Kidney (tissue), 22 donors: ENCODE measurements at places on chromosomes 1 and 21. TPM values are rescaled to one million over a fixed set of nuclear protein-coding genes. Genes with fewer than 3 reads are reported as not detected.

The ADAM30 gene
- not detected for polyA plus RNA-seq

The EDN2 gene
- polyA plus RNA-seq = 2.3 TPM

The CASZ1 gene
- 10.1 TPM for polyA plus RNA-seq

The TAS1R1 gene
- polyA plus RNA-seq = not detected

The RNF186 gene
- 111 TPM for polyA plus RNA-seq

The ERICH3 gene
- polyA plus RNA-seq = not detected

The CYYR1 gene
- 17.0 TPM for polyA plus RNA-seq

The EPHA8 gene
- polyA plus RNA-seq = not detected

DNA sequence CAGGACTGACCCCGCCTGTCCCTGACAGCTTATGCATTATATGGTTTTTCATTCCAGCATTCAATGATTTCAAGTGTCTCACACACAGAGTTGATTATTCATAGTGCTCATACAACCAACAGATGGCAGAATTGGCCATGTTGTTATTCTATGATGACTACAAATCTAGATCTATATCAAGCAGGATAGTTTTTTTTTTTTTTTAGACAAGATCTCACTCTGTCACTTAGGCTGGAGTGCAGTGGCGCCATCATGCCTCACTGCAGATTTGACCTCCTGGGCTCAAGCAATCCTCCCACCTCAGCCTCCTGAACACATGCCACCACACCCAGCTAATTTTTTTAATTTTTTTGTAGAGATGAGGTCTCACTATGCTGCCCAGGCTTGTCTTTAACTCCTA lies 40.1 kb upstream of the LRRC8D start:
- H3K27ac ChIP-seq = no peak overlapping the region
- no peaks in the 10 kb centered on the region for H3K36me3 ChIP-seq
- H3K4me3 ChIP-seq = no peak overlapping the region
- H3K27me3 ChIP-seq = no peaks in the 10 kb centered on the region
- peak; percentile 29 for DNase-seq
- no peaks in the 10 kb centered on the region for H3K4me1 ChIP-seq

GRCh38 chr1:92768296-92768695 lies 16.6 kb downstream of the EVI5 start:
- no peaks in the 10 kb centered on the region for H3K27me3 ChIP-seq
- no peaks in the 10 kb centered on the region for H3K36me3 ChIP-seq
- no peak for DNase-seq
- no peak overlapping the region for H3K27ac ChIP-seq
- no peaks in the 10 kb centered on the region for H3K4me1 ChIP-seq

DNA sequence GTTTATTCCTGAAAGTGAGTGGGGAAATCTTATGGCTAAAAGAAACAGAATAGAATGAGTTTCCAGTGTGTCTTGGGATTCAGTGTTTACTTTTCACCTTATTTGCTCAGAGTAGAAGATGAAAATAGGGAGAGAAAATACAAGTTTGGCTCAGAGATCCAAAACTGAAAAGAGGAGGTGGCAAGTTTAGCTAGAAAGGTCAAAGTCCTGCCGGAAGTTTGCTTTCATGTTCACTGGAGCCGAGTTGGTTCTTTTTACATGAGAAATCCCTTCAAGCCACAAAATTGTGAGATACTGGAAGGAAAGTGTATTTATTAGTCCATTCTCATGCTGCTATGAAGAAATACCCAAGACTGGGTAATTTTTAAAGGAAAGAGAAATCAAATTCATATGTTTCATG lies 604.6 kb downstream of the MRPL39 start:
- H3K27me3 ChIP-seq = no peaks in the 10 kb centered on the region
- no peak overlapping the region for H3K4me3 ChIP-seq
- no peak for DNase-seq

GRCh38 chr1:902802-903201 lies 20.9 kb upstream of the SAMD11 start:
- DNase-seq = no peak
- no peaks in the 10 kb centered on the region for H3K27me3 ChIP-seq
- peaks cover 8% of the 10 kb centered on the region for H3K4me1 ChIP-seq

DNA sequence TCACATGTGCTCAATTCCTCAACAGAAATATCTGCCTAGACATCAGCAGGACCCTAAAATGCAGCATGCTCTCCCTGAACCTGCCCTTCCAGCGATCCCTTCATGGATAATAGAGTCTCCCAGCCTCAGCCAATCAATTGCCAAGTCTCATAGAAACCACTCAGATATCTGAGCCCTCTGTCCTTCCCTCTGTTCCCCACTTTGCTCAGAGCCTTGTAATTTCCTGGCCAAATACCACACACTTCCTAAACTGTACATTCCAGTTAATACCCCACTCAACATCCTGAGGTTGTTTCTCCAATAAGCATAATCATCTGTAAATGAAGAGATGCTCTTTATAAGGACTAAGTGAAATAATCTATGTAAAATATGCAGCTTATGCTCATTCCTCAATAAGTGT lies 59.3 kb upstream of the PTGFRN start:
- H3K4me3 ChIP-seq = no peak overlapping the region
- H3K27ac ChIP-seq = no peak overlapping the region
- H3K27me3 ChIP-seq = no peaks in the 10 kb centered on the region
- no peaks in the 10 kb centered on the region for H3K36me3 ChIP-seq
- H3K4me1 ChIP-seq = peaks cover 4% of the 10 kb centered on the region
- DNase-seq = no peak

GRCh38 chr1:87852410-87853161 lies 523.9 kb downstream of the LMO4 start:
- H3K27me3 ChIP-seq = no peaks in the 10 kb centered on the region
- no peaks in the 10 kb centered on the region for H3K4me1 ChIP-seq
- DNase-seq = no peak
- no peaks in the 10 kb centered on the region for H3K36me3 ChIP-seq

- no peak overlapping the region for H3K4me3 ChIP-seq
- no peak for DNase-seq
- H3K27ac ChIP-seq = no peak overlapping the region
- no peaks in the 10 kb centered on the region for H3K36me3 ChIP-seq
Measured at GRCh38 chr1:236089046-236089773, 24.3 kb upstream of the NID1 start.

- no peaks in the 10 kb centered on the region for H3K4me1 ChIP-seq
- no peaks in the 10 kb centered on the region for H3K36me3 ChIP-seq
- no peaks in the 10 kb centered on the region for H3K27me3 ChIP-seq
- H3K27ac ChIP-seq = no peak overlapping the region
- no peak overlapping the region for H3K4me3 ChIP-seq
Measured at GRCh38 chr1:160171980-160172379, 18.4 kb upstream of the CASQ1 start.

DNA sequence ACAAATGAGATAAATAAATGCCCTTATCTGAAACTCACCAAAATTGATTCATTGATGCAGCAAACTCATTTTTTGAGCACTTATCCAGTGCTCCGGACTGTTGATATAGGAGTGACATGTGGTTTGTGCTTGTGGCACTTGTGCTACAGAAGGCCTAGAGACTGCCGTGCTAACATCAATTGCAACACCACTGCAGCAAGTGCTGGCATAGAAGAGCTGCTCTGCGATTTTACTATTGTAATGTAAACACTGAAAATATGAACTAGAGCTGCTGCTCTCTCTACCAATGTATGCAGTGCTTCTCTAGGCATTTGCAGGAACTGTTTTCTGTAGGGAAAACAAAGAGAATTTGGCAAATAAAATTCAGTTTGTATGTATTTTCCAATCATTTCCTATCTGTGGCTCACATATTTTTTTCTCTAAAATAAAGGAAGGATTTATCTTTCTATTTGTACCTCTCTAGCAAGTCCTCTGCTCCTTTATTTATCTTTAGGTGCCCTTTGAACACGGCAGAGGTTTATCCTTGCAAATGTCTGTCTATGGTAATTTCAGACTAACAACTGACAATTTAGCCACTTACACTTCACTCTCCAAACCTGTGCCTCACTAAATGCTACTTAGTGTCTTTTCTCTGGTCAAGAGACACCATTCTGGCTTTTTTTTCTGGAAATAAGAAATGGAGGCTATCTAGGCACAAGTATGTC lies 409.5 kb upstream of the ADGRL2 start:
- H3K27ac ChIP-seq = no peak overlapping the region
- H3K4me1 ChIP-seq = no peaks in the 10 kb centered on the region
- H3K27me3 ChIP-seq = no peaks in the 10 kb centered on the region
- H3K36me3 ChIP-seq = no peaks in the 10 kb centered on the region
- DNase-seq = no peak
- no peak overlapping the region for H3K4me3 ChIP-seq

- H3K4me3 ChIP-seq = no peak overlapping the region
- DNase-seq = no peak
- H3K27ac ChIP-seq = no peak overlapping the region
- H3K36me3 ChIP-seq = no peaks in the 10 kb centered on the region
- peaks cover 2% of the 10 kb centered on the region for H3K4me1 ChIP-seq
- no peaks in the 10 kb centered on the region for H3K27me3 ChIP-seq
Measured at GRCh38 chr1:176605176-176605575, 142.2 kb downstream of the PAPPA2 start.

GRCh38 chr1:78281580-78281979 lies 209.2 kb upstream of the PTGFR start:
- DNase-seq = no peak
- no peaks in the 10 kb centered on the region for H3K36me3 ChIP-seq
- no peaks in the 10 kb centered on the region for H3K27me3 ChIP-seq
- no peak overlapping the region for H3K27ac ChIP-seq
- no peaks in the 10 kb centered on the region for H3K4me1 ChIP-seq

GRCh38 chr1:52264530-52265115 lies 101.4 kb downstream of the CC2D1B start:
- H3K27ac ChIP-seq = no peak overlapping the region
- H3K4me3 ChIP-seq = no peak overlapping the region
- no peaks in the 10 kb centered on the region for H3K27me3 ChIP-seq
- H3K4me1 ChIP-seq = no peaks in the 10 kb centered on the region
- no peaks in the 10 kb centered on the region for H3K36me3 ChIP-seq
- no peak for DNase-seq

DNA sequence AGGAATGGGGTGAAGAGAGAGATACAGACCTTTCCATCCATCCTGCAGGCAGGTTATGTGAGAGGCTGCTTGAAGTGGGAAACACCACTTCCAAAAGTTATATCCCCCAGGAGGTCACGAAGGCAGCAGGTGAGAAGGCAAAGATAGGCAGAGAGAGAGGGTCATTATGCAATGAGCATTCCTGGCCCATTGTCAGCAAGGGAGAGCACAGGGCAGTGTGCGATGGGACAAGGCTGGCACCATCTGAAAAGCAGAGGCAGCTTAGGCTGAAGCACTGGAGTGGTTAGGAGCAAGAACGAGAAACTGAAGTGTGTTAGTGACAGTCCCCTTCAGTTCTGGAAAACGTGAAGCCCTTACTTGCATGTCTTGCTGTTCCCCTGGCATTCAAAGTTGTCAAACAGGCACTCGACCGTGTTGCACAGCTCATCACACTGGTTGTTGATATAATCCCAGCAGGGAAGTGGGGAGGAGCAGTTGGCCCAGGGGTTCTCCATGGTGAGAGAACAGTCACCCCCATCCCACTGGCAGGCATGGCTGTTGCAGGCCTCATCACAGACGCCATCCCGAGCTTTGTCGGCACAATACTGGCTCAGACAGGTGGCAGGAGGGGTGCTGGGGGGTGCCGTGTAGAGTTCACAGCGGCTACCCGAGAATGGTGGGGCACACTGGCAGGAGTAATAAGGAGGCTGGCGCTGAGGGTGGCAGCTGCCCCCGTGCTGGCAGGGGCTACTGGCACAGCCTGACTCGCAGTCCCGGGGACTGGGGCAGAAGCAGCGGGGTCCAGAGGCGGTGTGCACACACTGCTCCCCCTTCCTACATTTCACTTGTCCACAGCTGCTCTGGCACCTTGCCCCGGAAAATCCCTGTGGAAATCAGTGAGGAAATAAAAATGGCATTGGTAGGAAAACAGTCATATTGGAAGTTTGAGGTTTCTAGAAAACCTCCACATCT lies 28.9 kb upstream of the ADAM30 start:
- H3K4me3 ChIP-seq = no peak overlapping the region
- no peaks in the 10 kb centered on the region for H3K4me1 ChIP-seq
- no peak for DNase-seq
- H3K36me3 ChIP-seq = peaks cover 73% of the 10 kb centered on the region
- no peak overlapping the region for H3K27ac ChIP-seq

DNA sequence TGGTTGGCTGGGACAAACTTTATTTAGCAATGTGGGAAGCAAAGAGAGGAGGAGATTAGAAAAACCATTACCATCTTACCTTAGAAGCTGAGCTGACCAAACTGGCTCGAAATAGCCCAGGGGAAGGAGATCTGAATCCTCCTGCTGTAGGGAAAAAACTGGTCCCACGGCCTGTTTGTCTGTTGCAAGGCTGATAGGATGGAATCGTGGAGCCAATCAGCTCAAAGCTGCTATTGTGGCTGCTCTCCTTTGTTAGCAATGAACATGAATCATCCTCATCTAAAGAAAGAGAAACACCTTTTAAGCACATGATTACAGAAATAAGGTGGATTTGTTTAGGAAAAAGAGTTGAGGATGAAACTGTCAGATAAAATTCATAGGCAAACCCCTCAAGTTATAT lies 21.5 kb downstream of the CLSPN start:
- no peaks in the 10 kb centered on the region for H3K27me3 ChIP-seq
- no peak overlapping the region for H3K4me3 ChIP-seq
- no peaks in the 10 kb centered on the region for H3K36me3 ChIP-seq
- DNase-seq = no peak
- H3K27ac ChIP-seq = no peak overlapping the region

- H3K4me1 ChIP-seq = peaks cover 7% of the 10 kb centered on the region
- no peak overlapping the region for H3K27ac ChIP-seq
Measured at GRCh38 chr1:165826565-165827267, 698 bp upstream of the UCK2 start.

DNA sequence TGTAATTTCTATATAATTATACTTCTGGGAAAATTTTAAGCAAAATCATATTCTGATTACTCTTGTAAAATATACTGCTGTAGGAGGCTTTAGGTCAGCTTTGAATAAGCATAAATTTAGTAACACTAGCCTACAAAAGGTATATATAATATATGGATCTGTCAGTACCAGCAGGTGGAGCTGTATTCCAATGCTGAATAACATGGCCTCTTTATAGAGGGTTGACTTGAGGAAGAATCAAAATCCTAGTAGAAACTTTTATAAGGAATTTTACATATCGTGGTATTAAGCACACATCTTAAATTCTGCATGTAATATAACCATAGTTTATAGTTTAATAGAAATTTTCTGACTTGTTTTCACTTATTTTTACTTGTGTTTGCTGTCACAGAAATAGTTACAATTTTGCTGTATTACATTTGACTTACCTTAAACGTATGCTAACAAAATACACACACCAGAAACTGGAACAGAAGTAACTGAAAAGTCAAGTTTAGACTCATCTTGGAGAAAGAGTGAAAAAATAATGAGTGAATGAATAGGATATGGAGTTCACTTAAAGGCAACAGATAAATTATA lies 79.3 kb downstream of the HMCN1 start:
- no peaks in the 10 kb centered on the region for H3K27me3 ChIP-seq
- DNase-seq = peak; percentile 39
- no peaks in the 10 kb centered on the region for H3K4me1 ChIP-seq
- H3K4me3 ChIP-seq = no peak overlapping the region

GRCh38 chr1:29202584-29203340 lies 21.1 kb upstream of the SRSF4 start:
- peaks cover 8% of the 10 kb centered on the region for H3K4me1 ChIP-seq
- H3K36me3 ChIP-seq = no peaks in the 10 kb centered on the region
- peak overlapping the region; percentile 66 for H3K27ac ChIP-seq
- DNase-seq = peak; percentile 96

- no peak overlapping the region for H3K4me3 ChIP-seq
- H3K27me3 ChIP-seq = no peaks in the 10 kb centered on the region
- H3K36me3 ChIP-seq = no peaks in the 10 kb centered on the region
- DNase-seq = no peak
- H3K27ac ChIP-seq = no peak overlapping the region
Measured at GRCh38 chr1:6930732-6931300, 145.6 kb downstream of the CAMTA1 start.
